ENCODE measurements at places on chromosomes 11 and 22.

DNA sequence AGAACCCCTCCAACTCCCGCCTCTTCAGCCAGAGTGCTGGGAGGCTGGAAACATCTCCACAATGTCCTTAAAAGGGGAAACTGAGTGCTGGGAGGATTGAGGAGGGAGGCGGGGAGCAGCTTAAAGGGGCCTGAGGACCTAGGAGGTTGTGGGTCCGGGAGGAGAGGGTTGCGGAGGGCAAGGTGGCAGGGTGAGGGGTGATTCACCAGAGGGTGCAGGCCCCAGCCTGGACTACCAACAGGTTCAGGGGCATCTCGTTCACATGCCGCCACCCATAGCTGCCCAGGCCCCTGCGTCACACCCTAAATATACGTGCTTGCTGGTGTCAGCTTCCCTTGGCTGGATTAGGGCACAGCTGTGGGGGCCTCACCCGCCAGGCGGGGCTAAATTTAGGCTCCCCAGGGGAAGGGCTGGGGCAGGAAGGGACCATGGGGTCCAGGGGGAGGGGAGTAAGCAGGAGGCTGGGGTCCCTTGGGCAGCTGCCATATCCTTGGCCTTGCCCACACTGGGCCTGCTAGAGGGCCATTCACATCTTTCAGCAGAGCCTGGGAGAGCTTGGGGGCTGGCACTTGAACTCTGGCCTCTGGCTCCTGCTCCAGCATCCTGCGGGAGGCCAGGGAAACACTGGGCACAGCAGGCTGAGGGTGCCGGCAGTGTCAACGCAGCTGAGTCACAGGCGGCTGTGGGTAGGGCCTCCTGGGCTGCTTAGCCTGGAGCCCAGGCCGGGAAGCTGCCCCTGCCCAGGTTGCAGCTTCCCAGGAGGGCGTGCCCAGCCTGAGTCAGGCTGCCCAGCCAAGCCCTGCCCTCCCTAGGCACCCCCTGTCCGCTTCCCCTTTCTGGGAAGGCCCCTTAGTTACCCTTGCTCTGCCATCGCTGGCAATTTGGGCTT lies 1.3 kb downstream of the EHBP1L1 start:
- no peak for DNase-seq

GRCh38 chr11:120403966-120404365 lies 67.8 kb downstream of the ARHGEF12 start:
- no peak for DNase-seq

- no peak for DNase-seq
Measured at GRCh38 chr11:26541870-26542269, 30.2 kb downstream of the MUC15 start.

GRCh38 chr11:134535029-134536025 lies 123.3 kb upstream of the B3GAT1 start:
- DNase-seq = no peak

GRCh38 chr11:14582793-14583192 lies 60.8 kb upstream of the PDE3B start:
- DNase-seq = no peak

DNA sequence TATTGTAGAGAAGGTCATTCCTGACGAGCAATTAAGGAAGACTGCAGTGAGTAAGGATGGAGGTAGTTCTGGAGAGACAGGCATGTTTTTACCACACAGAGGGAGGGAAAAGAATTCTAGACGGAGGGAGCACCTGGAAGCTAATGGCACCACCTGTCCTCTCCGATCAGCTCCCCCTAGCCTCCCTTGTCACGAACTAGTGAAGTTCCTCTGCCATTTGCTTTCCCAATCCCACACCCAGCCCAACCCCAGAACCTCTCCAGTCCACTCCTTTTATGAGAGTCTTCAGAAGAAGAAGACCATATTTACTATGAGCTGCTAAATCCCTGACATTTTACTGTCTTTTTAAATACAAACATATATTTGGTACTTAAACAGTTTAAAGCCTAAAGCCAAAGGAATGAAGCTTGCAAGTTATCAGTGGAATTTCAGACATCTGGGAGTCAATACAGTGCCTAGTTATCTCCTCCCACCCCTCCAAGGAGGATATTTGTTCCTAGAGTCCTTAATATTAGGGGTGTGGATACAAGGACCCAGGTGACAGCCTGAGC lies 46.1 kb upstream of the HSPA8 start:
- DNase-seq = no peak

DNA sequence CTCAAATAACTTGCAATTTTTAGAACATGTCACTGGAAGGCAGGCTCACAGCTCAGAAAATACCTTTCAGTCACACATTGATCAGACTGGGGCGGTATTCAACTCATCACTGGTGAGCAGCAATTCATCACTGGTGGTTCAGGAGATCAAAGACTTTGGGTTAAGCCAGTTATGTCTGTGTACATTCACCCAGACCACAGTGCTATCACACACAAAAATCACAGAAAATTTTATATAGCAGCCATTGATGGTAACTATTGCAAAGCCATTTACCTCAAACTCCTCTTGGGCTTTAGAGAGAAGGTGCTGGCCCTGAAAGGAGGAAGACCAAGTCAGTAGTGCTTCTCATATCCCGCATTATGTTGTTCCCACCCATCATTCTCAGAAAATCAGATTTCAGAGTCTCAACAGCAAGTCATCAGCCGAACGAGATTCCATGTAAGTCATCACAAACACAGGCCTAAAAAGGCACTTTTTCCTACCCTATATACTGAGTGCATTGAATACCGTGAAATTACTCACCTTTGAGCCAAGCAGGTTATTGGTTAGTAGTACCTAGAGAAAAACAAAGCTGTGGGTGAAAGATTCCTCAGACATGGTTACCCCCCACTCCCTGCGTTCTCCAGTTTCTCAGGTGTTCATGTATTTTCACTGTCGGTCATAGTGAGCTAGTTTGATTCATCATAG lies 14.0 kb upstream of the WDR74 start:
- no peak for DNase-seq

- no peak for DNase-seq
Measured at GRCh38 chr11:108319541-108320145, 96.8 kb downstream of the ATM start.

GRCh38 chr22:47591709-47592108 lies 829.3 kb downstream of the TBC1D22A start:
- DNase-seq = no peak

DNA sequence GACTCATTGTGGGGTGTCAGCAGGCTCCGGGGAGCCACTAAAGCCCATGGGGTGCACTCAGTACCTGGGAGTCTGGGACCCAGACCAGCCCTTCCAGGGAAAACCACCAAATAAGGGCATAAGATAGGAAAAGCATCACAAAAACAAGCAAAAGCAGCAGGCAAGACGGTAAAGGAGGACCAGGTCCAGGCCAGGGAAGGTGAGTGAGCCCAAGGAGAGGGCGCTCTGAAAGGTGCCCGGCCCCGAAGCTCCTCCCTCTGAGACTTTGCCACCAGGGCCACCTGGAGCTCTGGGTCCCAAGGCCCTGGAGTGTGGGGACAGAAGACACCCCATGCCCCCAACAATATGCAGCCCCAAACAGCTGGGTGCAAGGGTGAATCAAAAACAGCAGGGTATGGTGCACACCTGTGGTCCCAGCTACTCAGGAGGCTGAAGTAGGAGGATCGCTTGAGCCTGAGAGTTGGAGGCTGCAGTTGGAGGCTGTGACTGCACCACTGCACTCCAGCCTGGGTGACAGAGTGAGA lies 5.2 kb upstream of the IL17REL start:
- no peak for DNase-seq

GRCh38 chr11:86905252-86905651 lies 49.9 kb downstream of the FZD4 start:
- DNase-seq = no peak

DNA sequence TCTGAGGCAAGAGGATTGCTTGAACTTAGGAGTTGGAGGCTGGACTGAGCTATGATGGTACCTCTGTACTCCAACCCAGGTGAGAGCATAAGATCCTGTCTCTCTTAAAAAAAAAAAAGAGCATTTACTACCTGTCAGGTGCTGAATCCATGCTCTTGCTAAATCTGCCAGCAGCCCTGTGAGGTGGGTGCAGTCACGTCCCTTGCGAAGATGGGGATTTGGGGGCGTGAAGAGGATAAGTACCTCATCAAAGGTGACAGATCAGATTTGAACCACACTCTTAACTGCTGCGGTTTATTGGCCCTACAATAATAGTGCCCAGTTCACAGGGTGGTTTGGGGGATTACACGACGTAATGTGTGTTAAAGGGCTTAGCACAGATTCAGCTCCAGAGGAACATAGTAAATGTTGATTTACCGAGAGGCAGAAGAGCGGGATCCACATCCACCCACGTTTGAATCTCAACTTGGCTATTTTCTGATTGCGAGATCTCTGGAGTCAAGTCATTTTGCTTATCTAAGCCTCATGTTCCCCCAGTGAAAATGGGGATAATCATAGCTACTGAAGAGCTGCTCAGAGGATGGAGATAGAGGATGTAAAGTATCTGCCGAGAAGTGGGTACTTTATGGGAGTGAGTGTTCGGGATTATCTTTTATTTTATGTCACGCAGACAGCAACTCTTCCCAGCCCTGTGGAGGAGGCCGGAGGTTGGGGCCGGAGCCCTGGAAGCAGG lies 28.1 kb upstream of the LRRC10B start:
- no peak for DNase-seq

- no peak for DNase-seq
Measured at GRCh38 chr11:72470386-72470785, 36.1 kb upstream of the CLPB start.

- DNase-seq = no peak
Measured at GRCh38 chr11:109071712-109072524, 350.1 kb upstream of the C11orf87 start.

GRCh38 chr11:34890089-34890488 lies 26.1 kb downstream of the APIP start:
- DNase-seq = no peak

GRCh38 chr11:55357560-55358184 lies 10.1 kb upstream of the OR4A15 start:
- no peak for DNase-seq

DNA sequence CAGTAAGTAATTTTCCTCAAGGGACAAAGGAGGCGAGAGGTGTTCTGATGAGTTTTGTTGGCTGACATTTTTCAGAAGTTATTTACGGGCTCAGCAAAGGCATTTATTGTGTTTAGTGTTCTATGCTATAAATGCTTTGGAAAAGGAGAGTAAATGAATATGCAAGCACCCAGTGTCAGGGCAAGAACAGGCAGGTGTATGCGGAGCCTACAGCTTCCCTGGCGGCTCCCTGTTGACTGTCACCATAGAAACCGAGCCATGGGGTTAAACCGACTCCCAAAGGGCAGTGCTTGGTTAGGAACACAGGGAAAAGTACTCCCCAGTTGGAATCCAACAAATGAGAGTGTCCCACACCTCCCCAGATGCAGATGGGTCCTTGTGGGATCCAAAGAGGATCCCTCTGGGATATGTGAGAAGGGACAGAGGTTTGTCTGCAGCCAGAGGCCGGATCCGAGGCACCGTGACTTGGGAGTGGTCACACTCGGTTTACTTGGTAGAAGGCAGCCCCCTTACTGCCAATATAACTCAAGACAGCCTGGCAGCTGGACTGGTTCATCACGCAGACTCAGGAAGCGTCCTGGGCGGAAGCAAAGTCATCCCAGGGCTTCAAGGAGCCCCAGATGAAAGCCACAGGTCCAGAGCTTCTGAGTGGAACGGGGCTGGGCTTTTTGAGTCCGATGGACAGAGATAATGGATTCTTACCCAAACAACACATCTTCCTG lies 329.7 kb downstream of the CTTN start:
- no peak for DNase-seq

DNA sequence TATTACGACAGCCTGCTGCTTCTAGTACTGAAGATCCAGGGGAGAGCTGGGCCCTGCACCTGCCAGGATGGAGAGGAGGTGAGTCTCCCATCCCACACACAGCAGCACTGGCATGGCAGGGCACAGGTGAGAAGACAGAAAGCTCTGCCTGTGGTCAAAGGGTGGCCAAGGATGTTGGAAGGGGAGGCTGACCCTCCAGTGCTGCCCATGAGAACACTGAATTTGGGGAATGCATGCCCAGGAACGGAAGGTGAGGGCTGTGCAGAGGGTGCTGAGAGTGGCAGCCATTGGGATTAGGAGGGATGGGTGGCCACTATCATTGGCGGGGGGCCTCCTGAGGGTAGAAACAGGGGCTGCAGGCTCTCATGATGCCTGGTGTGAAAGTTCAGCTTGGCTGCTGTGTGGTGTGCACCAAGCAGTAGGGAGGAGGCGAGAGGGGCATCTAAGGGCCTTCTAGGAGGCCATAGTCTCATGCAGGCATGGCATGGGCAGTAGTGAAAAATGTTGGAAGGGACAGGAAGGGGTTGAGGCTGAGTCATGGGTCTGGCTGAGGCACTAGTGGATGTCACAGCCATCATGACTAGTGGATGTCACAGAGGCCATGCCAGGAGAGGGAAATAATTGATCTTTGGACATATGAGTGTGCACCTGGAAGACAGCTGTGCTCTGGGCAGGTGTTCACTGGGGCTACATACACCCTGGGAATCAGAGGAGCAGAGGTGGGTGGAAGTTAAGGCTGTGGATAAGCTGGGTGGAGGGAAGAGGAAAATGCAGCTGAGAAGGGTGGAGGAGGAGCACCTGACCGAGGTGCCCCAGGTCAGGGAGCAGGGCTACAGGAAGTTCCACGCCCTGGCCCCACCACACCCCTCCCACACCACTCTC lies 2.5 kb upstream of the LRRC74B start:
- DNase-seq = no peak

- no peak for DNase-seq
Measured at GRCh38 chr22:46578824-46579561, 41.2 kb upstream of the GRAMD4 start.

GRCh38 chr22:26650722-26651421 lies 6.5 kb upstream of the MIAT start:
- DNase-seq = no peak

DNA sequence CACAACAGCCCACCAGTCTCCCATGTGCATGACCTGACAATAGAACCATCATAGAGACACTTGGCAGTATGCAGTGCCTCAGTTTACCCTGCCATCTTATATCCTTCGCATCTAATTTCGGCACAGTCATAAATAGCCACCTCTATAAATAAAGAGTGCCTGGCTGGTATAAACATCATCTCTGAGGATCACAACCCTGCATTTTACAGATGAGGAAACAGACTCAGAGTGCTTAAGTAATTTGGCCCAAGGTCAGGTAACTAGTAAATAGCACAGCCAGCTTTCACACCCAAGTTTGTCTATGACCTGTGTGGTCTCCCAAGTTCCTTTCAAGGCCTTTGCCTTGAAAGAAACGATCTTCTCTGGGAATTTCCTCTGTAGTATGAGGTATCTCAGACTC lies 44.6 kb downstream of the CYB5R2 start:
- DNase-seq = no peak

- no peak for DNase-seq
Measured at GRCh38 chr11:35678471-35678870, 15.9 kb downstream of the TRIM44 start.

- peak; percentile 42 for DNase-seq
Measured at GRCh38 chr22:49305214-49305965, 522.3 kb downstream of the BRD1 start.
